A549 treated with dexamethasone at 1 μM for 4 hours (cell line): ENCODE measurements at places on chromosomes 4 and X. TPM values are rescaled to one million over a fixed set of nuclear protein-coding genes. Genes with fewer than 3 reads are reported as not detected.

MAGEA3 gene
- 2.2 to 3.9 TPM (median 2.7 TPM) in 5 replicates for total RNA-seq

ATOH1 gene
- not detected in 5 replicates for total RNA-seq

CFAP299 gene
- total RNA-seq = not detected in 5 replicates

GAB1 gene
- 1.9 to 3.2 TPM (median 2.4 TPM) in 5 replicates for total RNA-seq

HS3ST1 gene
- 0.35 to 1.3 TPM (median 0.50 TPM) in 5 replicates for total RNA-seq

TCEAL2 gene
- total RNA-seq = not detected in 5 replicates

DCAF8L2 gene
- not detected in 5 replicates for total RNA-seq

AASDH gene
- 2.0 to 3.7 TPM (median 3.5 TPM) in 5 replicates for total RNA-seq

NAA10 gene
- 200 to 245 TPM (median 214 TPM) in 5 replicates for total RNA-seq

KLHL2 gene
- 15.5 to 19.4 TPM (median 18.4 TPM) in 5 replicates for total RNA-seq

INTU gene
- total RNA-seq = 0.99 to 1.5 TPM (median 1.3 TPM) in 5 replicates

CSAG2 gene
- not detected in 5 replicates for total RNA-seq
